ENCODE measurements at places on chromosomes 2 and 18. TPM values are rescaled to one million over a fixed set of nuclear protein-coding genes. Genes with fewer than 3 reads are reported as not detected.

DNA sequence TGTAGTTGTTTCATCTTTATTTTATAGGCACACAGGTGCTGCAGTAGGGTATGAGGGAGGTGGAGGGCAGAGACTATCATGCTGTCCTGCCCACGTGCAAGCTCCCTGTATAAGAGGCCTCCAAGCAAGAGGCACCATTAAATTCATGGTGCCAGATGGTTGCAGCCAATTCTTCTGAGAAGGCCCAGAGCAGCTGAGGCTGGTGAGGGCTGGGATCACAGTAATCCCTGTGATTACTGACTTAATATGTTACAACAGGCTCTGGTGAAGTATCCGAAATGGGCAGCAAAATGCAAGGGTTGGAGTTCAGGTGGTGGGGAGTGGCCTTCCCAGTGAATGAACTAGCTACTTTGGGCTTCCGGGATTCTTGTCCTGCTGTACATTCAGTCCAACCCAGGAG is 191.9 kb upstream of the SMAD2 start:
- no peaks in the 10 kb centered on the region for H3K27me3 ChIP-seq
- no peak overlapping the region for H3K27ac ChIP-seq
- H3K4me3 ChIP-seq, result no peak overlapping the region

GRCh38 chr2:61970807-61971556 is 65.5 kb downstream of the COMMD1 start:
- H3K27ac ChIP-seq, result no peak overlapping the region
- no peaks in the 10 kb centered on the region for H3K36me3 ChIP-seq
- H3K4me1 ChIP-seq, result no peaks in the 10 kb centered on the region
- H3K4me3 ChIP-seq, result no peak overlapping the region

DNA sequence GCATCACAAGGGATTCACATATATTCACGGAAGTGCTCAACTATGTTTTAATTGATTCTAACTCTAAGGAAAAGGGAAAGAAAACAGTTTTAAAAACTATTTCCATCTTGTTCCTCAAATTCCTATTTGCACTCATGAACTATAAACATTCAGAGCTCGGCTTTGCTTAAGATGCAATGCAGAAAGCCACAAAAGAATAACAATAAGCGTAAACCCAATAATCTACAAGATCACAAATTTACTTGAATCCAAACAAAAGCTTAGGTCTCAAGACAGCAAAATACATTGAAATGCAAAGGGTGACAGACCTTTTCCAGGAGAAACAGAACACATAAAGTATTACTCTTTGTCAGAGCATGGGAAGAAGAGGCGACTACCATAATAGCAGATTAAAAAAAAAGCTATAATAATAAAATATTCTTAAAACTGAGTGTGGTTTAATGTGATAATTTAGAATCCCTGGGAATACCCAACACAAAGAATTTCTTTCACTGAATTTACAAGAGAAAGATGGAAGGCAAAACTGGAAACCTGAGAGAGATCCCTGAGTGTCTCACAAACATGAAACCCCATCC is 1094.9 kb downstream of the LRP1B start:
- H3K27ac ChIP-seq, result no peak overlapping the region
- no peaks in the 10 kb centered on the region for H3K36me3 ChIP-seq
- no peak for DNase-seq
- no peak overlapping the region for H3K4me3 ChIP-seq
- no peaks in the 10 kb centered on the region for H3K27me3 ChIP-seq
- no peaks in the 10 kb centered on the region for H3K4me1 ChIP-seq

Gene RIOK3
- 62.4 TPM for polyA plus RNA-seq

DNA sequence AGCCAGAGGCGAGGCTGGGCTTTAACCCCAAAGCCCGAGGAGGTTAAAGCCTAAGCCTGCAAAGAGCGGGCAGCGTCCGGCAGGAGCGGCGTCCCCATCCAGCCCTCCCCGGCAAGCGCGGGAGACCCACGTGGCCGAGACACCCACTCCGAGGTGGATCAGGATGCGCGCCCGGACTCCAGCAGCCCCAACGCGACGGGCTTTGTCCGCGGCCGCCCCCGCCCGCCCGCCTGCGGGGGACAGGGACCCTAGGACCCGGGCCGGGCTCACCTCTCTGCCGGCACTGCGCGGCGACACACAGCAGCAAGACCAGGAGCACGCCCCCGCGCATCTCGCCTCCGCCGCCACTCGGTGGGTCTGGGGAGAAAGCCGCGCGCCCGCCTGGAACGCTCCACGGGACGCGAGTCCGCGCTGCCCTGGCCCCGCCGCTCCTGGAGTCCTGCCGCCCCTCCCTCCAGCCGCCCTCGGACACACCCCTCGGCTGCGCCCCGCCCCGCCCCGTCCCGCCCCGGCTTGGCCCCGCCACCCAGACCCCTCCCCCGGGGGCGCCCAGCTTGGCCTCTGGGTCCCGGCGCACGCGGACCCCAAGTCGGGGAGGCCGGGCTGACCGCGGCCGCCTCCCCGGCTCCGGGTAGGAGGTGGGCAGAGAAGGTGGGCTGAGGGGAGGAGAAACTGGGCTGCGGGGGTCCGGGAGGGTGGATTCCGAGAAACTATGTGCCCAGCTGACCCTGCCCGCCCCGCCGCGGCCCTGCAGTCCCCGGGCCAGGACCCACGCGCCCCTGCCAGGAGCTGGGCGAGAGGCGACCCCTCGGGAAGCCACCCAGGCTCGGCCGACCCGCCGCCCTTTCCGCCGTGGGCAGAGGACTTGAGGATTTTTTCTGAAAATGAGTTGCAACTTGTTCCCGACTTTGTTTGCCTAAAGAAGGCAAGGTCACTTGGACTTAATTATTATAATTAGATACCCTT is at the start of gene LAMA1:
Gene LAMA1, minus strand, starts transcription at position 408 of the 966 bp plus-strand sequence. Its CDS starts 77 bp downstream, at position 331.
- H3K27me3 ChIP-seq, result peaks cover 72% of the 10 kb centered on the region
- H3K4me1 ChIP-seq, result peaks cover 22% of the 10 kb centered on the region
- DNase-seq, result peak; percentile 34
- no peaks in the 10 kb centered on the region for H3K36me3 ChIP-seq
- H3K4me3 ChIP-seq, result peak within 1 kb of the TSS; percentile 42

DNA sequence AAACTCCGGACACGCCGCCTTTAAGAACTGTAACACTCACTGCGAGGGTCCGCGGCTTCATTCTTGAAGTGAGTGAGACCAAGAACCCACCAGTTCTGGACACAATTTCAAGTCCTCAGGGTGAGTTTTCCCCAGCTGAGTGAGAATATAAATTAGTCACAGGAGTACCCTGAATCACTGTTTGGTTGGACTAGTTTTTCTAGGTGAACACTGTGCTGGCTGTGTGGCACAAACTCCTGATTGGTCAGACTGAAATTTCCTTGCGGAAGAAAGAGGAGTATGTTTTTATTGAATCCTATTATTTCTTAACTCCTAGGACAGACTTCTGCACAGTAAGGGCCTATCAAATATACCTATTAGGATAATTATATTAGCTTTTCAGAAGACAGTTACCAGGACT is 288.1 kb upstream of the UBE2E3 start:
- H3K27me3 ChIP-seq, result no peaks in the 10 kb centered on the region
- DNase-seq, result no peak
- H3K4me1 ChIP-seq, result no peaks in the 10 kb centered on the region
- H3K27ac ChIP-seq, result no peak overlapping the region
- no peaks in the 10 kb centered on the region for H3K36me3 ChIP-seq

DNA sequence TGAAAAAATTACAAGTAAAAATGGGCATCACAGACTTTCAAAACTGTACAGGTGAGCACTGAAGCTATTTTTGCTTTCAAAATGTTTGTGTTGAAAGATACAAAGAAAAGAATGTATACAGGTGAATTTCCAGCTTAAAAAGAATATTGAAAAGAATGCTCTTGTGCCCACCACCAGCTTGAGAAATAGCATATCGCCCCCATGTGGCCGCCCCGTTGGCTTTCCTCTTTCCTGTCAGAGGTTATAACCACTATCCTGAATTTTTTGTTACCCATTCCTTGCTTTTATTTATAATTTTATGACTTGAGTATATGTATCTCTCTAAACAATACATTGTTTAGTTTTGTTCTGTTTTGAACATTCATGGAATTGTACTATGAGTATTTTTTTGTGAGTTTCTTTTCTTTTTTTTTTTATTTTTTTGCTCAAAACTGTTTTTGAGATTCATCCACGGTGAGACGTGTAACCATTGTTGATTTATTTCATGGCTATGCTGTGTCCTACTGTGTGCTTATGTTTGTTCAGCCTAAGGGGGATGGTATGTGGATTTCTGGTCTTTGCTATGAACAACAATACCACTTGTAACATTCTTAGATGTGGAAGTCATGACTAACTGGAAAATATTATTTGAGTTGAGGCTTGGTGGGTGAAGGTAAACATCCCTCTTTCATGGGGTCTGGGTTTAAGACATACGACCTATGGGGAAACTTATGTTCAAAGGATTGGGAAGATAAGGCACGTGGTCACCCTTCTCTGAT is 11.6 kb downstream of the TRPM8 start:
- no peak for DNase-seq
- H3K4me3 ChIP-seq, result no peak overlapping the region

GRCh38 chr2:6793913-6794312 is 71.8 kb downstream of the CMPK2 start:
- DNase-seq, result no peak
- H3K36me3 ChIP-seq, result no peaks in the 10 kb centered on the region
- H3K27ac ChIP-seq, result no peak overlapping the region
- H3K4me3 ChIP-seq, result no peak overlapping the region
- H3K4me1 ChIP-seq, result no peaks in the 10 kb centered on the region
- H3K27me3 ChIP-seq, result no peaks in the 10 kb centered on the region

DNA sequence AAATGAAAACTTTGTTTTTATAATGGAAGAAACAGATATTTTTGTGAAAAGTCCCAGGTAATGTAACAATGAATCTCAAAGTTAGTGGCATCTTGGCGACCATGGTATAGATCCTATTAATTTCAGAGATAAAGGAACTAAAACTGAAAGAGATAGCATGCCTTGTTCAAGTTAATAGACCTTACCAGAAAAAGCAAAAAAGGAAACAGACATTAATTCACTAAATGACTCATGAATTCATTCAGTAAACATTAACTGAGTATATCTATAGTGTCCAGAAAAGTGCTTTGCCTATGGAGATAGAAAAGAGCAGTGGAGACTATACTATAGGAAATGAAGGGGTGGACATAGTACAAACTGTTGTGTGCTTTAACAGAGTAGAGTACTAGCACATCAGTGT is 763.3 kb downstream of the TRIB2 start:
- no peak for DNase-seq
- H3K36me3 ChIP-seq, result no peaks in the 10 kb centered on the region
- no peak overlapping the region for H3K27ac ChIP-seq
- H3K27me3 ChIP-seq, result no peaks in the 10 kb centered on the region
- H3K4me3 ChIP-seq, result no peak overlapping the region

DNA sequence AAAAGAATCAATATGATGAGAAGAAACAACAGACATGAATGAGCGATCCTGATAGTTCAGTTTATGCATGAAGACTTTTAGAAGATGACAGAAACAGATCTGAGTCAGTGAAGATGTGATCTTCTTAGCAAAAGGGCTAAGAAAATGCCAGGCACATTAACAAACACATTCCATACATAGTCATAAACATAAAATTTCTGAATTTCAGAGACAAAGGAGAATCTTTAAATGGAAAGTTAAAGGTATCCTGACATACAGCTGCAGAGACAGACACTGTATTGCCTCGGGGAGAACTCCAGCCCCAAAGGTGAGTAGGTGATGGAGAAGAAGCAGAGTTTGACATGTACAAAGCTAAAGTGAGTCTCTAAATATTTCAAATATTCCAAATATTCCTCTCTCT is 40.6 kb upstream of the FN1 start:
- no peak overlapping the region for H3K27ac ChIP-seq
- no peak overlapping the region for H3K4me3 ChIP-seq
- no peaks in the 10 kb centered on the region for H3K4me1 ChIP-seq
- no peak for DNase-seq

GRCh38 chr18:29378651-29379136 is 1201.8 kb upstream of the CDH2 start:
- no peak for DNase-seq
- H3K4me3 ChIP-seq, result no peak overlapping the region
- no peaks in the 10 kb centered on the region for H3K27me3 ChIP-seq
- H3K4me1 ChIP-seq, result no peaks in the 10 kb centered on the region
- no peaks in the 10 kb centered on the region for H3K36me3 ChIP-seq

Gene IL1A
- 0.08 TPM for polyA plus RNA-seq
